Foreskin melanocyte (primary cell): ENCODE measurements at places on chromosomes 1 and 21.

DNA sequence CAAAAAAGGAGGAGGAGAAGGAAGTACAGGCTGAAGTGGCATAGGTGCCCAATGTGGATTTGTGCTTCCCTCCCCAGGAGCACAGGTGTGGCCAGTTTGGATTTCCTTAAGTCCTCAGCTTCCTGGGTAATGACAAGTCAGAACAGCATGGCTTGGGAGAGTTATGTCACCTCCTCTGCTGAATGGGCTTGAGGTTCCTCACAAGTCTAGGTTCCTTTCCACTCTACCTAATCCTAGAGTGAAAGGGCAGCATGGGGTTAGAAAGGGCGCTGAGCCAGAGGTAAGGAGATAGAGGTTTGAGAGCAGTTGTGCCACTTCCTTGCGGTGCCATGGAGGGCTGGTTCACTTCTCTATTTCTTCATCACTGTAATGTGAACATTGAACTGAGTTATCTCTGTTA is 35.5 kb upstream of the IL20 start:
- no peak for DNase-seq

DNA sequence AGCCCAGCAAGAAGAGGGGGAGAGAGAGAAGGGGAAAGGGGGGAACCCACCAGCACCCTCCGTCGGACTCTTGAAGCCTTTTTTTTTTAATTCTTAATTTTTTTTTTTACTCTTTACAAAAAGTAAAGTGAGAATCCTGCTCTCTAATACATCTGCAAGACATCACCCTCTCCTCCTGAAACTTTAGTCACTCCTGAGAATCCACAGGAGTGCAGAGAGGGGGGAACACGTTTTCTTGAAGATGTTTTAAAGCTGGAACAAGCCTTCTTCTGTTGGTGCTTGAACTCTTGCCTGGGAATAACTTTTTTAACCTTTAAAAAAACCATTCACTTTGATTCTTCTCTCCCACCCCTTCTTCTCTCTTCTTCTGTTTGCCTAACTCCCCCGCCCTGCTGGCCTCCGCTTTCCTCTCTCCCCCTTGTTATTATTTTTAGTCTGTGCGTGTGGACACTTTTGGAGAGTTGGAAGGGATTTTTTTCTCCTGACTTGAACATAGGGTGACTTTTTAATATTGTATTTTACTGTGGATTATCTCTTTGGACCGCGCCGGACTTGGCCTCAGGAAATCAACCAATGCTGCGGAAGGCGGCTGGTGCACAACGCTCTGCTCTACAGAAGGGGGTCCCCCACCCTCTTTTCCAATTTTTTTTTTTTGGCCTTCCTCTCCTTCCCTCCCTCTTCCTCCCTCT is 383 bp upstream of the PRRX1 start:
- no peak for DNase-seq

- no peak for DNase-seq
Observed at GRCh38 chr1:200242110-200243041, 167.5 kb downstream of the ZNF281 start.

DNA sequence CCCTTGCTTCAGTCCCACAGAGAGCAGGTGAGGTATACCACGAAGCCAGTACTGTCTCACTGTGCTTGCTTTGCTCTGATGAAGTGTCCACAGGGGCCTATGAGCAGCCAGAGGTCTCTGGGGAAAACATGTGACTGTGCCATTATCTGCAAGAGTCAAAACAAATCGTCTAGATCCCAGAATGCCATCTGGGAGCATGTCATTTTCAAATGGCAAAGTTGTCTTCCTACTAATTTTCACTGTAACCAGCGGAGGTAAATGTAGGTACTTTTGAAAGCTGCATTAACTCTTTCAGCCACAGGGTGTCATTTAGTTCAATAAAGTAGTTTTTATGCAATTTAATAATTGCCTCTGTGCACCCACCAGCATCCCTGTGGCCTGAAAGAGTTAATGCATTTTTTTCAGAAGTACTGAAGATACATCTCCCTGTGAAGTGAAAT is 173.6 kb upstream of the SGIP1 start:
- no peak for DNase-seq

- no peak for DNase-seq
Observed at GRCh38 chr1:241738284-241739078, 86.4 kb downstream of the WDR64 start.

DNA sequence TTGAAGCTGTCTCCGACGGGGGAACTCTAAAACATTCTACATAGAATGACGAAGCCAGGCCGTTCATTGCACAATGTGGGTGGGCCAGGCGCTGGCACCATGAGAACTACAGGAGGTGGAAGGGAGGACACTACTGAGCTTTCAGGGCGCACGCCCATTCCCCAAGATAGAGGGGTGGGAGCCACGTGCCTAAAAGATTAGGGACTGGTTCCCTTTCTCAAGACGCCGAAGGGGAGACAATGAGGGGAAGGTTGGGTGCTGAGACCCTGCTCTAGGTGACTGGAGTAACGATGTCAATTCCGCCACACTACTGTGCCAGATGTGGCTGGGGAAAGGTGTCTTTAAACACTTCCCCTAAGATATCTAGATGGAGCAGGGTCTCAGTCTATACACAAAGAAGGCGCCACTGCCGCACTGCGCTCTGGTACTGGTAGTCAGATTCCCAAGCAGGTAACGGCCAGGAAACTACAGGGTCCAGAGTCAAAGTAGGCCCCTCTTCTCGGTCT is 782 bp downstream of the CSDE1 start:
- DNase-seq = no peak

GRCh38 chr1:47678464-47678980 is 240.7 kb downstream of the FOXD2 start:
- no peak for DNase-seq

DNA sequence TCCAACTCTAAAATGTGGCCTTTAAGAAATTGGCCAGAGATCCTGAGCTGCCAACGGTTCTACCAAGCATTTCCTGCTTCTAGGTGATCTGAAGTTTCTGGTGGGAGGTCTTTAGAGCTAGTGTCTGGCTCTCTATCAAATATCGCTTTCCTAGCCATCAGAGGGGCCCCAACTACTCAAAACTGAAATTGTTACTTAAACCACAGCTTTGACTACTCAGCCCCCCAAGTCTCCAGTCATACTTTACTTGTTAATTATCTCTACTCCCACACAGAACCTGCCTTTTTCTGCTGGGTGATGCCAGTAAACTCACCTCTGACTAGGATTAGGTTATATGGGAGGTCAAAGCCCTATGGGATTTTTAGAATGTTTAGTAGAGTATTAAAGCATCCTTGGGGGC is 95.1 kb downstream of the FASLG start:
- DNase-seq = no peak

GRCh38 chr1:167602840-167603239 is 27.2 kb upstream of the RCSD1 start:
- DNase-seq = no peak

- no peak for DNase-seq
Observed at GRCh38 chr21:46188226-46189212, 4.3 kb upstream of the SPATC1L start.

DNA sequence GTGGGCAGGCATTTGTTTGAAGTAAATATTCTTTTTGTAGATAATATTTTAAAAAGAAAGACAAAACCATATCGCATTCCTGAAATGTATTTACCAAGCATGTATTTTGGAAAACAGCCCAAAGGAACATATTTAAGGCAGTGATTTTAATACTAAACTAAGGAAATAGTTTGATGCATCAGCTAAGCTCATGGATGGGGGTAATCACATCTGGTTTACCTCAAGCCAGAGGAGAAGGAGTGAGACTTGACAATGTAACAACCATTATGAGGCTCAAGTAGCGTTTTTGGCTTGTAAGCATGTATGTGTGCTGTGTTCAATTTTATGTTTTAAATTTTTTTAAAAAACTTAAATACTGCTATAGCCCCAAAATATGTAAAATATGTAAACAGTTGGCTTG is 390.5 kb downstream of the DISC1 start:
- no peak for DNase-seq

- DNase-seq = no peak
Observed at GRCh38 chr21:45826676-45827301, 154.8 kb upstream of the COL6A1 start.

DNA sequence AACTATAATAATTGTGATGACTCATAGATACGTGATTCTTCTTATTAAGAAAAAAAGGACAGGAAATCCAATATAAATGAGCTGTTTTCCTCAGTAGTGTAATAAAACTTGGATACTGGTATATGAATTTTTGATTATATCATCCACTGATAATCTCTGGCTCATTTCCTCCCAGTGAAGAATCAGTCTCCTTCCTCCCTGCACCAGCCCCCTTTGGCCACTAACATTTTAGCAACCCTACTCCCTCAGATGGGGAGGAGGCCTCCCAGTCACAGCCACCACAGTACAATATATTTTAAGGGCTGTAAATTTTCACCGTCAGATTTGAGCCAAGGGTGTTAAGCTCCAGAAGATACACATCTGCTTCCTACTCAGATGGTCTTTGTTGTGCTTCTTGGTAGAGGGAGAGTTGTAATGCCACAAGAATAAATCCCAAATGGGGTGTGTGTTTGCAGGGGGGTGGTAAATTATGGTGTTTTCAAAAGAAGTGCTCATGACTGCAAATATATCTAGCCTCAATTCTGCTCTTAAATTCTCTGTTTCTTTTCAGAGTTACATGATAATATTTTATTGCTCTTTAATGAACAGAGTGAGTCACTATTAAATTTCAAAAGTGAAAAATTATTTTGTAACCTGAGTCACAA is 153.5 kb downstream of the HLX start:
- no peak for DNase-seq

- peak; percentile 79 for DNase-seq
Observed at GRCh38 chr1:209926045-209926444, 12.0 kb upstream of the SYT14 start.

DNA sequence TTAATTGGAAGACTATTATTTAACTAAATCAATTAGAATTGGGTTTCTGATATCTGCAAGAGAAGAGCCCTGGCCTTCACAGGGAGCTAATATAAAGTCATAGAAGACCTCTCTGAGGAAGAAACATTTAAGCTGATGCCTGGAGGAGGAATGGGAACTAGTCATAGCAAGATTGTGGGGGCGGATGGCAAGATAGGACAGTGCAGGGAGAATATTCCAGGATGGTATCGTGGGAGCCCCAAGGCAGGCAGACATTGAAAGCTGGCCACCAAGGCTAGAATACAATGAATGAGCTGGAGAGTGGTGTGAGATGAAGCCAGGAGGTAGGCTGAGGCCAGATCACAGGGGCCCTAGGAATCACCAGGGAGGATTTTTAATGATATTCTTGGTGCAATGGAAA is 20.8 kb upstream of the MYSM1 start:
- DNase-seq = no peak

- DNase-seq = no peak
Observed at GRCh38 chr21:14814991-14815390, 249.8 kb downstream of the NRIP1 start.

GRCh38 chr1:47324682-47325081 is 8.9 kb upstream of the CMPK1 start:
- no peak for DNase-seq

DNA sequence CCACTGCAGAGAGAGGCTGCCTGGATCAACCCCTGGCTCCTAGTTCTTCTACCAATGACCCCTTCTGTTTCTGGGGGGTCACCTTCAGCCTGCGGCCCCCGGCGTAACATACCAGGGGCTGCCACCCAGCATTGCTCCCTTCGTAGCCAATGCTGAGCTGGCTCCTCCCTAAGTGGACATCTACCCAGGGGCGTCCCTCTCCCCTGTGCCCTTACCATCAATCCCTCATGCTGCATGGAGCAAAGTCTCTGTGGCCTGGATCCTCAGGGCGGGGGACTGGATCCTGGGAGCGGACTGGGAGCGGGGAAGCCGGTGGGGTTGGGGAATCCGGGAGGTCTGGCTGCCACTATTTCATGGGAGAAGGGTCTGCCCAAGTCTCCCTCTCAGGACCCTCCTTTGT is 28.6 kb downstream of the TRIM67 start:
- DNase-seq = no peak

DNA sequence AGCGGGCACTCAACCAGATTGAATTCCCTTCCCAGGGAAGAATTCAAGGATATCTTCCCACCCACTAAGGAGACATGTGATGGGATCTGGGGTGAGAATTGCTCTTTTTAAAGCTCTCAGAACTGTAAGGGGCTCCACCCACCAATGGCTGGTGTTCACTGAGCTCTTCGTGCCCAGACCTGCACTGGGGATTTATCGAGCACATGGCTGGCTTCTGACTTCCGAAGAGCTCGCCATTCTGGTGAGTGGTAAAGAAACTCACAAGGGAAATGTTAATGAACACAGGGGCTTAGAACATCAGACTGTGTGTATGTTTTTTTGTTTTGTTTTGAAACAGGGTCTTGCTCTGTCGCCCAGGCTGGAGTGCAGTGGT is 9.8 kb downstream of the PADI3 start:
- DNase-seq = no peak

- no peak for DNase-seq
Observed at GRCh38 chr1:177142791-177143271, 21.7 kb downstream of the ASTN1 start.

- DNase-seq = no peak
Observed at GRCh38 chr1:29465755-29466154, 229.4 kb downstream of the PTPRU start.

GRCh38 chr1:183029591-183030000 is 6.4 kb downstream of the LAMC1 start:
- no peak for DNase-seq

DNA sequence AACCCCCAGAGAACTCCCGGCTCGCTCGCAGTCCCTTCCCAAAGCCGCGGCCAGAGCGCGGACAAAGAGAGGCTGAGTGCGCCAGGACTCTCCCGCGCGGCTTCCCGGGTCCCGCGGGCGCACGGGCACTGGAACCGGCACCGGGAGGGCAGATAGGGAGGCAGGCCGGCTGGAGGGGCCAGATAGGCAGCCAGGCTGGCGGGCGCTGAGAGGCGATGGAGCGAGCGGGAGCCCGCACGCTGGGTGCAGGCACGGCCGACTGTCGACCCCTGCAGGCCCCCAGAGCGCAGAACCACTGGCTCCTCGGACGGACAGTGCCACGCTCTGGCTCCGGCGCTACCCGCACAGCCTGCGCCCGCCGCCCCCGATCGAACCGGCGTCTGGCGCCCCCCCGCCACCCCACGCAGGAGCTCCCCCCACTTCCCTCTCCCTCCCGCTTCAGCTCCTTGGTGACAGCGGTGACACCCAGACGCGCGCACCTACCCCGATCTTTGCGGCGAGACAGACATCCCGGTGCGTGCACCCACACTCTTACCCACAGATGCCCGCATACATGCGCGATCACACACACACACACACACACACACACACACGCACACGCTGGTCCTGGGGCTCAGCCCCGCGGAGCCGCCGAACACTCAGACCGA is 534 bp downstream of the SLC6A9 start:
- no peak for DNase-seq

- no peak for DNase-seq
Observed at GRCh38 chr1:217072926-217073325, 349.7 kb upstream of the ESRRG start.
